ENCODE measurements at places on chromosomes 16 and 17. TPM values are rescaled to one million over a fixed set of nuclear protein-coding genes. Genes with fewer than 3 reads are reported as not detected.

The TEX19 gene
- total RNA-seq: not detected

The WNT3 gene
- 5.0 TPM for total RNA-seq

The NDEL1 gene
- 43.7 TPM for total RNA-seq

The SLC6A2 gene
- total RNA-seq: not detected

The SLC5A11 gene
- total RNA-seq: not detected

The DHX8 gene
- 53.7 TPM for total RNA-seq

The ABCA10 gene
- total RNA-seq: not detected

The IGFALS gene
- 0.07 TPM for total RNA-seq

The C16orf96 gene
- not detected for total RNA-seq

The CFAP52 gene
- not detected for total RNA-seq

The ZNF423 gene
- 0.20 TPM for total RNA-seq

The SOST gene
- not detected for total RNA-seq

The RPRML gene
- not detected for total RNA-seq

The MT1H gene
- total RNA-seq: not detected

Measured in M059J (cell line).